ENCODE measurements at places on chromosomes 13 and 19. TPM values are rescaled to one million over a fixed set of nuclear protein-coding genes. Genes with fewer than 3 reads are reported as not detected.

Gene CYP2F1
- not detected for total RNA-seq

Gene ABHD8
- total RNA-seq = 15.8 TPM

Gene ZNF681
- 0.67 TPM for total RNA-seq

Gene C19orf38
- not detected for total RNA-seq

Gene CCL25
- not detected for total RNA-seq

Gene ELSPBP1
- not detected for total RNA-seq

Gene MBD3L3
- not detected for total RNA-seq

Gene OR7G2
- not detected for total RNA-seq

Gene S1PR2
- 14.7 TPM for total RNA-seq

Gene ZNF729
- not detected for total RNA-seq

Gene OR7E24
- not detected for total RNA-seq

Gene ADGRE3
- total RNA-seq = not detected

Gene PLPP2
- 0.82 TPM for total RNA-seq

Gene KLF2
- total RNA-seq = 82.3 TPM

Gene ATP4B
- not detected for total RNA-seq

Gene CCDC8
- 34.6 TPM for total RNA-seq

Gene FGF9
- total RNA-seq = 3.2 TPM

Gene CKM
- total RNA-seq = 6,121 TPM

Gene ZNF649
- 7.4 TPM for total RNA-seq

Gene ZFP14
- 1.5 TPM for total RNA-seq

Gene HRC
- 1,164 TPM for total RNA-seq

Gene STAP2
- 4.8 TPM for total RNA-seq

Gene ERICH6B
- total RNA-seq = not detected

Gene ATXN8OS
- not detected for total RNA-seq

Gene C13orf42
- total RNA-seq = not detected

Gene VWA8
- total RNA-seq = 32.8 TPM

Gene MBD3L2B
- not detected for total RNA-seq

All from right atrium auricular region (tissue), 2 donors.